HT-29 (cell line): ENCODE measurements at places on chromosomes 4 and X. TPM values are rescaled to one million over a fixed set of nuclear protein-coding genes. Genes with fewer than 3 reads are reported as not detected.

- DNase-seq, result no peak
These were observed 105.8 kb downstream of the FAT4 start for GRCh38 chr4:125420526-125420925.

DNA sequence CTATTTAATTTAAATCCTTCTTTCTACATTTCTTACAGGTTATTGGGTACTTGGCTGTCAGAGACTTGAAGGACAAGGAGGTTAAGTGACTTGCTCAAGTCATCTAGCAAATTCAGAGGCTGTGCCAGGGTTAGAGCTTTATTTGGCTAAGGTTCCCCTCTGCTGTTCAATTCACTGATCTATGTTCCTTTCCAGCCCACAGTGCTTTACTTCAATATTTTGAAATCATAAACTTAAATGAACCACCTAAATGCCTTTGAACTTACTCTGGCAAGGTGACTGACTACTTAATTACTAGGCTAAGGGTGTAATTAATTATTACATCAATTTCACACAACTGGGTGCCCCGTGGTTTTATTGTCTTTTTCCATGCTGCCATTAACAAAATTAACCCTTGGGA is 288.7 kb downstream of the CAMK2D start:
- DNase-seq, result no peak

DNA sequence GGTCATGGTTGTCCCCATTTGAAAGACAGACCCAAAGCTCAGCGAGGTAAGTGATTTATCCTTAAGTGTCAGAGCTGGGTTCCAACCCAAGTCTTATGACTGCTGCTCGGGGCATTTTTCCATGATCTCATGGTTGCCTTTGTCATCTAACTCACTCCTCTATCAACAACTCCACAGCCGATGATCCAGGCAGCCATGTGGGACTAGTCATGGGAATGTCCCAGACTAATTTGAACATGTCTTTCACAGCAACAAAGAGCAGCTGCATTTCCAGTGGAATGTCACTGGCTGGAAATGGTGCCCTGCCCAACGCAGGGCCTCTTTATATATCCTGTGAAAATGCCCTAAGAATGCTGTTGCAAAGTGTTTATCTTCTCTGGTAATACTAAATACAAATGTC is 284.8 kb upstream of the PPARGC1A start:
- DNase-seq, result no peak

DNA sequence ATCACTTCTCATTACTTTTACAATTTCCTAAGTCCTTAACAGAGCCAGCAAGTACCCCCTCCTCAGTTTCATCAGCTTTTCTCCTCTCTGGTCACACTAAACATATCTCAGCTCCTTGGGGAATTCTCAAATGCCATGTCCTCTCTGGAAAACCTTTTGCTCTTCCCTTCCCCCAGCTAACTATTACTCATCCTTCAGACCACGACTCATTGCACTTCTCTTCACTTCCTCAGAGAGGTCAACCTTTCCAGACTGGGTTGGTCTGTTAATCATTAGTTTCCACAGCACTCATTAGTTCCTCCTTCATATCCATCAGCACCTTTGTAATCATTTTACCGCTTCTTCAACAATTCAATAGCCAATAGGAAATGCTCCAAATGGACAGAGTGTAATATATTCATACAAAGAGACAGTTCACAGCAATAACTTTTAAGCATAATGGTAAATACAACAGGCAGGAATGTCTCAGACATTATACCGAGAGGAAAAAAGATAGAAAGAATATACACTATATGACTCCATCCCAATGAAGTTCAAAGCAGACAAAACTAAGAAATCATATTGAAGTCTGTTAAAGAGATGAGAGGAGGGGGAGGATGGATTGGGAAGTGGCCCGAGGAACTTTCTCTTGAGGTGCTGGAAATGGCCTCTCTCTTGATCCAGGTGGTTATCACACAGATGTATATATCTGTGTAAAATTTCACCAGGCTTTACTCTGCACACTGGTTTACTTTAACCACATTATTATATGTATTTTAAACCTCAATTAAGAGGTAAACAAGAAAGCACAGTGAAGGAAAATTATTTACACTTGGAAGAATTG is 39.6 kb downstream of the DDX60L start:
- peak; percentile 66 for DNase-seq

DNA sequence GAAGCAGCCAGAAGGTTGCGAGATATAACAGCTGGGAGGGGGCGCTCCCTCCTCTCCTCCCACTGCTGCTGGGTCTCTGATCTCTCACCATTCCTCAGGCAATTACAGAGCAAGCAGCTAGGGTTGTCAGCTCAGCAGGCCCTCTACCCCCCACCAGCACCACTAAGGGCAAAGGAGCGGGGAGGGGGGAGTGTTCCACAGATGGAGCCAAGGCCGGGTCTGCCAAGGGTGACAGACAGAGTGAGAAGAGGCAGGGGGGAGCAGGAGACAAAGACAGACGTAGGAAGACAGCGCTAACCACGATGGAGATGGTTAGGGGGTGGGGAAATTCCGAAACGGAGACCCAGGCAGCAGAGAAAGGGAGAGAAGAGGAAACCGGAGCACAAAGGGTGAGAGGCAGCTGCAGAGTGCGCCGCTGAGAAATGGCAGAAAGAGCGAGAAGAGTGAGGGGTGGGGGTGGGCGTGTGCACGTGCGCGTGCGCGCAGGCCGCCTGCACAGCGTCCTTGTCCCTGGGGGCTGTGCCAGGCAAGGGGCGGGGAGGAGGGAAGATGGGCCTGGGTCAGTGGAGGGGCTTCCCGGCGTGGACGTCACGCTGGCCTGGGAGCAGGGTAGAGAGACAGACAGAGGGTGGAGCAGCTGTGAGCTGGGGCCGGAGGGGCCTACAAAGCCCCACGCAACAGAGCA is 6.9 kb downstream of the L1CAM start:
- DNase-seq, result no peak

GRCh38 chr4:159506801-159507517 is 404.1 kb downstream of the RAPGEF2 start:
- no peak for DNase-seq

- DNase-seq, result no peak
These were observed 1587.3 kb upstream of the TENM3 start for GRCh38 chr4:180655886-180656285.

GRCh38 chr4:140070366-140070765 is 83.6 kb downstream of the MAML3 start:
- DNase-seq, result no peak

- no peak for DNase-seq
These were observed 103.4 kb downstream of the LUZP4 start for GRCh38 chrX:115392871-115393270.

- no peak for DNase-seq
These were observed 164.9 kb downstream of the DCTD start for GRCh38 chr4:182752158-182752910.

DNA sequence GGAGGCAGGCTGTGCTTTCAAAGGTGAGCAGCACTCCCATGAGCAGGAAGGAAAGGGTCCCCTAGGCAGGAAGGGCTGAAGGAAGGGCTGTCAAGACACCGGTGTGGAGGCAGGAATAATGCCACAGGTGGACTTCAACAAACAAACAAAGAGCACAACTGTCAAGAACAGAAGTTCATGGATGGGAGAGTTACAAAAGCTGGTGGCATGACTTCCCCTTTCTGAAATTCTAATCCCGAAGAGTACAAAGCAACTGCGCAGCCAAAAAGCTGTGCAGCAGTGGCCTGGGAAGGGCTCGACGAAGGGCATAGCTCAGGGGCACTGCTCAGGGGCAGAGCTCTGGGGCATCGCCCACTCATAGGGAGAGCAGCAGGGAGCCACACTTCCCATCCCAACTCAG is 582.3 kb upstream of the DIPK2B start:
- DNase-seq, result no peak

DNA sequence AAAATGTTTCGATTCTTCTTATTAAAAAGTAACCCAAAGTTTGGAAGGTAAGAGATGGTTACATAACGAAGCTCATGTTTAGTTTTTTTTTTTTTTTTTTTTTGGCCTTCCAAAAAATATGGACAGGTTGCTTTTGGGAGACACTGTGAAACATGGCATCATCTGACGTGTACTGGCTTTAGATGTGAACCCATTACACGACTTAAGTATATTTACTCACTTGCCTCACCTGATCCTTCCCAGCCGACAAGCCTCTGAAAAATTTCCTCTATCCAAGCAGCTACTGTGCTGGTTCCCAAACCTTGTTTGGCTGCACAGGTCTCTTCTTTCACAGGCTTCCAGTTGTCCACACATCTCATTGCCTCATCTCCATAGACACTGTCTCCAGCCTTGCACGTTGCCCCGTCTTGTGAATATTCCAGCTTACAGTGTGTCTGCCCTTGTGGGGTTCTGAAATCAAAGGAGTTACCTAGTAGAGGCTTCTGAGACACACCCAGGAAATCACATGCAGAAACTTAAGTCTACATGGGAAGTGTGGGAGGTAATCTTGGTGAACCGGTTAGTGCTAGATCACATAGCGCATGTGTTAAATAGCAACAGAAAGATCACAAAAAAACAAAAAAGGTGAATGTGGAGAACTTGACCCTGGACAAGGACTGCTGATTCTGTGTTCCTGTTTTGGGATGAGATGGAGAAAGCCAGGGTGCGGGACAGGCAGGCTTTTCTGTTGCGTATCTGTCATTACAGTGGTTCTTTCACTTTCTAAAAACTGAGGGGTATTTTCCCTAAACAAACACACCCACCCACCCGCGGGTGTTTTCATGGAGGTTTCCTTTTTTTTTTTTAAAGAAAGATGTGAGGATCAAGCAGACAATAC is 328.6 kb downstream of the ARHGAP10 start:
- DNase-seq, result no peak

DNA sequence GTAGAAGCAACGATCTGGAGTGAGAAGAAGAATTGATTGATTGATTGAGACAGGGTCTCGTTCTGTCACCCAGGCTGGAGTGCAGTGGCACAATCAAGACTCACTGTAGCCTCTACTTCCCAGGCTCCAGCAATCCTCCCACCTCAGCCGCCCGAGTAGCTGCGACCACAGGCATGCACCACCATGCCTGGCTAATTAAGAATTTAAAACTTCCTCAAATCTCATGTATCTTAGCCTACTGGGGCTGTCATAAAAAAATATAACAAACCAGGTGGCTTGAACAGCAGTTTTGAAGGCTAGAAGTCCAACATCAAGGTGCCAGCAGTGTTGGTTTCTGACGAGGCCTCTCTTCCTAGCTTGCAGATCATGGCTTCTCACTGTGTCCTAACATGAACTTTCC is 18.3 kb upstream of the TBC1D9 start:
- no peak for DNase-seq

DNA sequence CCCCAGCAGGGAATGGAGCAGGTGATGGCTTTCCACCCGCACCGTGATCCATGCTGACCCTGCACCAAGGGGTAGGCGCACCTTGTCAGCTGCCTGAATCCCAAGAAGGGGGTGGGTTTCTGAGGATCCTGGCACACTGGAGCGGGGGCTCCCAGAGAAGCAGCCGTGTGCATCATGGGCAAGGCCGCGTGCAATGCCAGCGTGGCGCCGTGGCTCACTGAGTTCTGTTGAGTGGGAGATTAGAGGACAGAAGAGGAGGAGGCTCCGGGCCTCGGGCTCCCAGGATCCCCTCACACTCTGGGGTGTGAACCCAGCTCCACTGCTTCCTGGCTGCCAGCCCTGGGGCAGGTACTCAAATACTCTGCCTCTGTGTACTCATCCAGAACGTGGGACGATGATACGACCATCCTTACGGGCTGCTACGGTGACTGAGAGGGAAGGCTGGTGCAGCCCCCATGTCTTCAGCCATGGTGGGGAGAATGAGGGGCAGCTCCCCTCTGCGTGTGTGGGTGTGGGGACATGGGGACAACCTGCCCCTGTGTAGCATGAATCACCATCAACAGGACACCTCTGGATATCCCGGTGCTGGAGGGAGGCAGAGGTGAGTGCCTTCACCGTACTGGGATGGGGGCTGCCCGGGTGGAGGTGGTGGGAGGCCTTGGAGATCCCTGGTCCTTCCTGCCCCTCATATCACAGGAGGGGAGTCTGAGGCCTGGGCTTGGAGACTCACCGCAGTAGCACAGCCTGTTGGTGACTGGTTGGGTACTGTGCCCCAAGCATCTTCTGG is 52.6 kb downstream of the CPZ start:
- DNase-seq, result no peak

- DNase-seq, result no peak
These were observed 55.6 kb upstream of the EXOC1L start for GRCh38 chr4:55763996-55764395.

DNA sequence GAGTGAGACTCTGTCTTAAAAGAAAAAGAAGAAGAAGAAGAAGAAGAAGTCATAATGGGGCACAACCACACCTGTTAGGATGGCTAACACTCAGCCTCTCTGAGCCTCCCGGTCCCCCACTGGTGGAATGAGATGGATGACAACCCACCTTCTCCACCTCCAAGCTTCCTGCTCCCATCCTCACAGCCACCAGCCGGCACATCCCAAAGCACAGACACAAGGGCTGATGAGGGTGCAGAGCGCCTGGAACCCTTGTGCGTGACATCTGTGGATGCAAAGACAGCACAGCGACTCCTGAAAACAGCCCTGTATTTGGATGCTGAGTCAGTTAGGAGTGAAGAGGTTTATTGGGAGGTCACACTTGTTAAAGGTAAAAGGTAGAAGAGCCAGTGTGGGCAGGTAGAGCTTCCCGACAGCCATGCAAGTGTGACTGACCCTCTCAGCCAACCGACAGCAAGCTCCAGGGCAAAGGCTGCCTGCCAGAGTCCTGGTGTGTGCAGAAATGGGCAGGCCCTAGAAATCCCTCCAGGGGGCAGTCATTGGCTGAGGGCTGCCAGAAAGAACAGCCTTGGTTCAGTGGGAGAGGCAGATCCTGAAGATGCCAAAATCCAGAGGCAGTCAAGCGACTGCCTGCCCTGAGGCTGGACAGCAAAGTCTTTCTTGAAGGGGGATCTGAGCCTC is 26.6 kb upstream of the MAN2B2 start:
- DNase-seq, result peak; percentile 66

DNA sequence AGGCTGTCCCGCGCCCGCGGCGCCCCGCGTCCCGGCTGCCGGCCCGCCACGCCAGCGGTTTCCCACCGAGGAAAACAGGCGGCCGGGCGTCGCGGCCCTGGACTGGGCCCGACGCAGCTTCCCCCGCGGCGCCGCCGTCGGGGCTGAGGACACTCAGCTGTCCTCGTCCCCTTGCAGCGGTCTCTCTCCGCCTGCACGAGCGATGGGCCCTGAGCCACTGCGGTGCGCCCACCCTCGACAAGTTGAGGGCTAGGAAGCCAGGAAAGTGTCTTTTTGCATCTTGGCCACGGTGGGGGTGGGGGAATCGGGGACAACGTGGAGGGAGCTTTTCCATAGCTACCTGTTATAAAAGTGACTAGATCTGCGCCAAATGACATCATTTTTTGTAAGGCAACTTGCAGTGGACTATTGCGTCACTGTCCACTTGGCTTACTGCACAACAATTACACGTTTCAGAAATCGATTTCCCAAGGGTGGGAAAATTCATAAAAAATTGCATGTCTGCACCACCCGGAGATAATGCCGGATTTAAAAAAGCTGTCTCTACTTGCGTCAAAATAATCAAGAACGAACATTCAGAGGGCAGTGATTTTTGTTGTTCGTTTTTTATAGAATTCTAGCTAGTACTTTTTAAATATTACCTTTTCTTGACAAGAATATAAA is 1.1 kb downstream of the KLHL15 start:
- peak; percentile 11 for DNase-seq

- no peak for DNase-seq
These were observed 11.0 kb upstream of the MSANTD1 start for GRCh38 chr4:3237712-3238560.

The CENPVL1 gene
- total RNA-seq, result not detected in 2 replicates

The MFAP3L gene
- 0.03 and 0.18 TPM in 2 replicates for total RNA-seq

The PLA2G12A gene
- total RNA-seq, result 30.7 and 33.1 TPM in 2 replicates

The CXCL13 gene
- not detected in 2 replicates for total RNA-seq

The NRK gene
- total RNA-seq, result not detected in 2 replicates

The FAM47A gene
- not detected in 2 replicates for total RNA-seq

The RTL9 gene
- 0.03 TPM in 1 of 2 replicates, not detected in the other for total RNA-seq

The RGS12 gene
- 7.1 and 7.6 TPM in 2 replicates for total RNA-seq

The STK32B gene
- not detected in 2 replicates for total RNA-seq

The BEX1 gene
- total RNA-seq, result not detected in 2 replicates

The SLITRK4 gene
- not detected in 2 replicates for total RNA-seq

The UXT gene
- 164 and 167 TPM in 2 replicates for total RNA-seq
